ENCODE measurements at places on chromosomes 7 and 10.

GRCh38 chr10:77168861-77169260, 468.7 kb downstream of the KCNMA1 start:
- no peak for DNase-seq

DNA sequence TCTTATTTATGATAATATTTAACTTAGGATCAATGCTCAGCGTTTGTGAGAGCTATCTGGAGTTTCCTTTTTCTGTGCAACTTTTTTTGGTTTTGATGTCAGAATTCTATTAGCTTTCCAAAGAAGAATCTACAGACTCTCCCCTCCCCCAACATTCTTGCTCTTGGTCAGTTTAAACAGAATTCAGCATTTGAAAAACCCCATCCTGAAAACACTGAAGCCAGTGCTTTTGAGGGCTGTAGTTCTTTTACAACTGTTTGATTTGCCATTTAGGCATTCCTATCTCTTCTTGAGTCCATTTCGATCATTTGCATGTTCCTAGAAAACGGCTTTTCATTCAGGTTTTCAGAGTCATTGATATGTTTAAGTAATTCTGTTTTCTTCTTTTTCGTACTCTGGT, 15.6 kb upstream of the CXCL12 start:
- DNase-seq: no peak

- DNase-seq: no peak
These were observed 4.0 kb upstream of the ADAP1 start for GRCh38 chr7:958221-959200.

DNA sequence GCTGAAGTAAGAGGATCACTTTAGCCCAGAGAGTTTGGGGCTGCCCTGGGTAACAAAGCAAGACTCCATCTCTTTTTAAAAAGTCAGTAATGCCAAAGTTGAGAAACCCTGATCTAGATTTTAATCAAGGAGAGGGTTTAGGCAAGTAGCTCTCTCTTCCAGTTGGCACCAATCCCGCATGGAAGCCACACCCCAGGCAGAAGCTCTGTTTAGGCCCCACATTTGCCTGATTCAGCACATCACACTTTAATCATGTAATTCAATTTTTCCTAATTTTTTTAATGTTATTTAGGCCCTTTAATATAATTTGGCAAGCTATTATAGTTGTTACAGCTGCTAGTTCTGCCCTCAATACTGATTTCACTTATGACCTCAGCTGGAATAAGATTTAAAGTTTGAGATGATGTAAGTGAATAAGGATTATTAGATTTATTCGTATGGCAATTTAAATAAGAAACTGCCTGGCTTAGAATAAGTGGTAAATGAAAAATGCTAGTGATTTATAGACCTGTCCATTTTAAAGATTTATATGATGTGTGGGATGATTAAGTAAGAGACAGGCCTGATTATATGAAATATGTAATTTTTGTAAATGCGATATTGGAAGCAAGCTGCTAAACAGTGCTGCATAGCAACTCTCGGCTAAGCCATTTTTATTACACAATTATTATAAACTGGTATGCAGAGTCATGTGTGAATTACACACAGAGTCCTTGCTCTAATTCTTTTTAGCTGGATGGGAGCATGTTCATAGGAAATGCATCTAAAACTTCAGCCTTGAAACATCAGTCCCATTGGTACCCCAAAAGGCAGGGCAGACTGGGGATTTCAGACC, 80.2 kb upstream of the NFE2L3 start:
- no peak for DNase-seq

DNA sequence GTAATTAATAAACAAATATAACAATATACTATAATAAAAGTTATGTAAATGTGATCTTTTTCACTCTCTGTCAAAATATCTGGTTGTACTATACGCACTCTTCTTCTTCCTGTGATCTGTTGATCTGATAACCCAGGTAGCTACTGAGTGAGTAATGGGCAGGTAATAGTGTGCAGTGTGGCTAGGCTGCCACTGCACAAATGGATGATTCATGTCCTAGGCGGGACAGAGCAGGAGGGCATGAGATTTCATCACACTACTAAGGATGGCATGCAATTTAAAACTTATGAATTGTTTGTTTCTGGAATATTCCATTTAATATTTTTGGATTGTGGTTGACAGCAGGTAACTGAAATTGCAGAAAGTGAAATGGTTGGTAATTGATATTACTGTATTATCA, 44.5 kb downstream of the TAS2R16 start:
- DNase-seq: no peak

DNA sequence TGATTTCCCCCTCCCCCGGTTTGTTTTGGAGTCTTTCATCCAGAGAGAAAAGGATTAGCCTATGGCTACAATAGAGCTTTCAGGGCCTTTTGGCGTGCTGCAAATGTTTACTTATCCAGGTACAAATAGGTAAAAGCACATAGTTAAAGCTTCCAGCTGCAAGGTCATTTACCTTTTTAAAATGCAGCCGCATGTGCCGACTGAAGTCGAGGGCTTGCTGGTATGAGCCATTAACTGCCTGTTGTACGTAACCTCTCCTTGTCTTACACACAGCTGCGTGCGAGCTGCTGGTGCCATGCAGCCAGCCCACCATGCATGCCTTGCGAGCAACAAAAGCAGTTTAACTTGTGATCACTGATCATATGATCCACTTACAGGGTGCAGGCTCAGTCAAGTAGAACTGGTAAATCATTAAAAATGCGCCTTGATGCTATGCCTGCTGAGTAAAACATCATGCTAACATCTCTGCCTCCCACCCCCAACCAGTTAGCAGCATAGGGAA, 866.4 kb downstream of the LRMDA start:
- DNase-seq: no peak

GRCh38 chr10:104479906-104480593, 126.4 kb downstream of the CFAP58 start:
- no peak for DNase-seq

GRCh38 chr7:28297801-28298459, 114.4 kb upstream of the CREB5 start:
- DNase-seq: no peak

DNA sequence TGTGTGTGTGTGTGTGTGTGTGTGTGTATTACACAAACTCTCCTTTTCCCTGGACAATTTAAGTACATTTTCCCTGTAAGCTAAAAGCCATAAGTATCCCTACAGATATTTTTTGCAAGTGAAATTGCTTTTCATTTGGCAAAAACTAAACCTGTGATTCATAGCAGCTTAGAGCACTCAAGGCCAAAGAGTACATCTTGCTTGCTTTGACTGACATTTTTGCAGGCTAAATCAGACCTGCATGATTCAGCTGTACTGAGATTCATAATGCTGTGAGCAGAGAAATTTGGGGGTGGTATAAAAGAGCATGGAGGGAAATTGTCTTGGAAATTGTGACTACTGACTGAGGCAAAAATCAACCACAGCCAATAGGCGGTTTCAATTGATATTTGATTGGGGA, 500.4 kb downstream of the GFRA1 start:
- DNase-seq: peak; percentile 51

- DNase-seq: no peak
These were observed 25.5 kb downstream of the VSIR start for GRCh38 chr10:71747551-71748523.

GRCh38 chr7:151119902-151120301, 33.6 kb downstream of the AGAP3 start:
- no peak for DNase-seq

DNA sequence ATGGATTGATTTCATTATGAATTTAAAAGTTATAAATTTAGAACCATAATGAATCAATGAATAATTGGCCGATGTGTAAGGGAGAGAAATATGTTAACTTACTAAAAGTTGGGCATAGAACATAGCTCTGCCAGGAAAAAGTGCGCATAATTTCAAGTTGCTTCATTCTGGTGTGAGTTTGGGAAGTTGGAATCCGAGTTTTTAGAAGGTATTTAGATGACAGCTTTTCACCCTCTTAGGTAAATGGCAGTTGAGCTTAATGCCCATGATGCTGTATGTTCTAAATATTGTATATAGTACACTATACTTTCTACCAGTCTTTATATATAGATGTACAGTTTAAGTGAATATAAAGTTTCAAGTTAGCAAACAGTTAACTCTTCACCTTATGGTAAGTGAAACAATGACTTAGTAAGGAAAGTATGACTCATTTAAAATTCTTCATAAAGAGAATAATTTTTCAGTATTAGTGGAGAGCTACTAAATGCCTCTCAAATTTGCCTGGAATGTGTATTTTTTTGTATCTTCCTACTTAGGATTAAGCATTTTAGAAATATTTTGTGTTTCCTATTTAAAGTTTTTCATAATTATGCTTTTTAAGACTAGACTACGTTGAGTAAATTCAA, 1.6 kb downstream of the C1GALT1 start:
- DNase-seq: no peak

GRCh38 chr7:135715055-135715522, 12.9 kb downstream of the SLC13A4 start:
- DNase-seq: no peak

- DNase-seq: no peak
These were observed 49.5 kb upstream of the FAM180A start for GRCh38 chr7:135798095-135798494.

GRCh38 chr7:132103718-132104117, 472.6 kb downstream of the PLXNA4 start:
- DNase-seq: no peak

DNA sequence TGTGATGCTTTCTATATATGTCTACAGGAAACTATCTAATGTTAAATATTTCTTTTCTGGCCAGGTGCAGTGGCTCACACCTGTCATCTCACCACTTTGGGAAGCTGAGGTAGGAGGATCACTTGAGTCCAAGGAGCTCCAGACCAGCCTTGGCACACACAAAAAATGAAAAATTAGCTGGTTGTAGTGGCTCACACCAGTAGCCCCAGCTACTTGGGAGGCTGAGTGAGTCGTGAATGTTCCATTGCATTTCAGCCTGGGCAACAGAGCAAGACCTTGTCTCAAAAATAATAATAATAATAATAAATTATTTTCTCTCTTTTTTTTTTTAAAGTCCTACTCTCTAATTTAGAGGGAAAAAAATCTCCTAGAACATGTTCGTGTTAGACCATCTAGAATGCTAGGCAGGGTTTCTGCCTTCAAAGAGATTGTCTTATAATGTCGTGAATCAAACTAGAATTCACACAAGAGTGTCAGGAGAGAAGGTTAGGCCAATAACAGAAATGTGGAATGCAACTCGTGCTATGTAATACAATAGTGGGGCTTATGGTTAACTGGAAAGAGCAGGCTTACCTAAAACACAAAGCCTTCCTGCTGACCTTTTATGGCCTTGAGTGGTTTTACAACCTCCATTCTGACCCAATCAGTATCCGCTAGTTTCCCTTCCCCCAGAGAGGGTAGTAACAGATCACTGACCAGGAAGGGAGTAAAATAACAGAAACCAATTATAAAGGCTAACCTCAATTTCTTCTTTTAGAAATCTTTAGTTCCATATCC, 46.3 kb downstream of the MYOF start:
- DNase-seq: no peak

DNA sequence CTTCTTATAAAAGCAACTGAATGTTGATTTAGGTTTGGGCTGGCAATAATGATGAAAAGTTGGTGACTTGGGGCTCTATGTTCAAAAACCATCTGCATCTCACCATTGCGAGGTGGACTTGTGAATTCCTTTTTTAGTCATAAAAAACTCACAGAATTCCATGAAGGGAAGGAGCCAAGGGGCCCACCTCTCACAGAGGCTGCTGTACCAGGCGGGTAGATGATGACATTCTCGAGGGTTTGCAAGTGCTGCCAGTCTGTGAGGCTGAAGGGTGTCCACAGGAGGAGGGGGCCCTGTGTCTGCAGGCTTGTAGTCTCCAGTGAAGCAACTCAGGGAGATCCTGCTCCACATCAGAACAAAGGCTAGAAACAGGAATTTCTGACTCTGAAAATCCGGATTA, 195.5 kb upstream of the ZNF32 start:
- no peak for DNase-seq

DNA sequence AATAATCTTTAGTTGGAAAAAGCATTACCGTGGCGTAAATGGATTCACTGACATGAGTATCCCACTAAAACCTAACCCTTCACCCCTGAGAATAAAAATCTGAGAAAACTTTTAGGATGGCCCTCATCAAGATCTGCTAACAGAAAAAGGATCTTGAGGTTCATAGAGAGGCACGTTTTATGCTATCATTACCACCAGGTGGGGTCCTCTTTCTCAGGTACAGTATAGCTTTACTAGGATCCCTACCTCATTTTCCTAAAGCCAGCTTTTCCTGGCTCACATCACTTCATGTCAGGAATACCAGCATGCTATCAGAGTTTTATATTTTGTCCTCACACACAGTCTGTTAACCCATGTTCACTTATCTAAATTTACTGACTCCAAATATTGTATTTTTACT, 173.7 kb downstream of the POM121L12 start:
- no peak for DNase-seq

DNA sequence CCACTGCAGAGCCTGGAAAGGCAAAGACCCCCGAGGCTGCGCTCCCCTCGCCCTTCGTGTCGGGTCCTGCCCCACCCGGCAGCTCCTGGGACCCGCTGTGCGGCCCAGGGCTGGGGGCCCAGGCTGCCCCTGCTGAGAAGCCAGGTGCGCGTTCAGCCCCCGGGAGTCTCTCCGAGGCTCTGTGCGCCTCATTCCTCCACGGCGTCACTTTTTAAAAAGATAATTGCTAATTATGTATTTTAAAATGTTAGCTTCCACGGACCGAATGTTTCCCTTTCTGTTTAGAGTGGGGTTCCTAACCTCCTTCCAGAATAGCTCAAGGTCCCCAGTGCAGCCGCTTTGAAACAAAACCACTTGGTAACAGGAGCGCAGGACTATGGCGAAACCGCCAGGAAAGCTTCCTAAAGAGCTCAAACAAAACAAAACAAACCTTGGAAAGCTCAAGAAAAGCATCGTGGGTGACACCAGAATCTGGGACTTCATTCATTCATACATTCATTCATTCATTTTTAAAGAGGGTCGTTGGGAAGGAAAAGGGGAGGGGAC, 45.6 kb downstream of the PDIA4 start:
- DNase-seq: peak; percentile 9

DNA sequence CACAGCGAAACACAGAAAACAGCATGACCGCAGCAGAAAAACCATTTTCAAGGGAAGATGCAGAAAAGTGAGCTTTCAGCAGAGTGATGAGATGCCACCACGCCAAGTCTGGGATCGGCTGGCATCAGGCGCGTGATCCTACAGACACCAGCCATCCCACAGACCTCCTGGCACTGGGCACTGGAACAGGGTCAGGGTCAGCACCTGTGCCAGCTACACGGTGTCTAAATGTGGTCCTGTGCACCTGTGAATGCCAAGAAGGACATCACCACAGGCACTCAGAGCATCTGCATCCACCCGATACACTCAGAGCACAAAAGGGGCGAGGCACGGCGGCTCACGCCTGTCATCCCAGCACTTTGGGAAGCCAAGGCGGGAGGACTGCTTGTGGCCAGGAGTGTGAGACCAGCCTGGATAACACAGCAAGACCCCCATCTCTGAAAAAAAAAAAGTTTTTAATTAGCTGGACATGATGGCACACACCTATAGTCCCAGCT, 31.5 kb downstream of the STK32C start:
- no peak for DNase-seq

DNA sequence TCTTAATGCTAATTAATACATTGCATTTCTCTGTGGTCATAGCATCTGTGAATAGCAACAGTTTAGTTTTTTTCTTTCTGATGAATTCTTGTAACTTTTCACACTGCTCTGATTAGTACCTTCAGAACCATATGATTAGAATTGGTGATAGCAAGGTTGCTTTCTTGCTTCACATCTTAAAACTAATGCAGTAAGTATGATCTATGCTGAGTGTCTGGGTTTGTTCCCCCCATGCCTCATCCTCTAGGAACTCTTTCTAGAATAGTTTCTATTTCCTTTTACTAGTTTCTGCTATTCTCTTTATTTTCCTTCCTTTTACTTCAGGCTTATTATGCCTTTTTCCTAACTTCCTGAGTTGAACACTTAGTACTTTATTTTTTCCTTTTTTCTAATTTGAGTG, 32.4 kb downstream of the TES start:
- no peak for DNase-seq

GRCh38 chr7:142611566-142612236, 137.6 kb upstream of the PRSS1 start:
- DNase-seq: no peak
